Kidney epithelial cell (primary cell): ENCODE measurements at places on chromosomes 3 and 15. TPM values are rescaled to one million over a fixed set of nuclear protein-coding genes. Genes with fewer than 3 reads are reported as not detected.

GRCh38 chr3:48023377-48023776 lies 7.2 kb upstream of the MAP4 start:
- DNase-seq, result no peak

DNA sequence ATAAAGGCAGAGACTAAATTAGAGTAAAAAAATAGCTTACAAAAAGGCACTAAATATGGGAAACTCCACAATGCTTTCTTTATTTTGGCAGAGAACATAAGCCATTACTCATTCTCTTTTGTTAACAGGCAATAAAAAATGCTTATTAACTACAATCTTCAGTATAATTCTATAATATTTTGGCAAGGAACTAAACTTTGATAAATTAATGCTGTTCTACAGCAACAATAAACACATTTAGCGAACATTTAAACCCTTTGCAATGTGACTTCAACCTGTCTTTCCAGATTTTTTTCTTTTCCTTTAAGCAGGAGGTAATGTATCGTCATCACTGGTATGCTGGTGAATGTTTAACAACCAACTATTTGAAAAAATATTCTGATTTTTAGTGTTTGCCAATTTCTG lies 42.2 kb upstream of the POU1F1 start:
- no peak for DNase-seq

GRCh38 chr15:63090472-63090871 lies 31.2 kb upstream of the LACTB start:
- DNase-seq, result no peak

Gene TMOD2
- 4.1 and 5.5 TPM in 2 replicates for total RNA-seq
